ENCODE measurements at places on chromosomes 13 and 19.

DNA sequence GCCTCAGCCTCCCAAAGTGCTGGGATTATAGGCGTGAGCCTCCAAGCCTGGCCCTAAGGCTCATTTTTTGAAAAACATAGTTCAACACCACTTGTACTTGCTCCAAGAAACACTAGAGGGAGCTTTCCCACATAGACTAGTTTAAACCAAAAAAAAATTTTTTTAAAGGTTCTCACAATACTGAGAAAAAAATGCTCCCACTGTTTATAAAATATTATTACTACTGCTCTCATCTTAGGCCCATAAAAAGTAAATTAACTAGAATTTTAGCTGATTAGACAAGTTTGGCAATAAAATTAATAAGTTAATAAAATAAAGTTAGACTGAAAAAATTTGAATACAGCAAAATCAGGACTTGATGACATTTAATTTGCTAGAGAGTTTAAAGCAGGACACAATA lies 109.5 kb downstream of the TBC1D4 start:
- H3K36me3 ChIP-seq: no peaks in the 10 kb centered on the region
- H3K4me1 ChIP-seq: no peaks in the 10 kb centered on the region
- no peak overlapping the region for H3K4me3 ChIP-seq
- no peaks in the 10 kb centered on the region for H3K27me3 ChIP-seq
- peak overlapping the region; percentile 46 for H3K27ac ChIP-seq

GRCh38 chr19:23286477-23286876 lies 36.3 kb upstream of the ZNF724 start:
- H3K4me1 ChIP-seq: no peaks in the 10 kb centered on the region
- H3K27ac ChIP-seq: no peak overlapping the region
- DNase-seq: no peak
- no peaks in the 10 kb centered on the region for H3K36me3 ChIP-seq

GRCh38 chr13:37601648-37602440 lies 3.3 kb upstream of the POSTN start:
- no peak for DNase-seq
- H3K27ac ChIP-seq: peak overlapping the region; percentile 10
- no peaks in the 10 kb centered on the region for H3K36me3 ChIP-seq
- H3K4me1 ChIP-seq: no peaks in the 10 kb centered on the region

- H3K27ac ChIP-seq: no peak overlapping the region
- H3K4me1 ChIP-seq: no peaks in the 10 kb centered on the region
- no peaks in the 10 kb centered on the region for H3K36me3 ChIP-seq
- H3K4me3 ChIP-seq: peak overlapping the region; percentile 43
These were observed 62.2 kb upstream of the GTF3A start for GRCh38 chr13:27362064-27362751.

DNA sequence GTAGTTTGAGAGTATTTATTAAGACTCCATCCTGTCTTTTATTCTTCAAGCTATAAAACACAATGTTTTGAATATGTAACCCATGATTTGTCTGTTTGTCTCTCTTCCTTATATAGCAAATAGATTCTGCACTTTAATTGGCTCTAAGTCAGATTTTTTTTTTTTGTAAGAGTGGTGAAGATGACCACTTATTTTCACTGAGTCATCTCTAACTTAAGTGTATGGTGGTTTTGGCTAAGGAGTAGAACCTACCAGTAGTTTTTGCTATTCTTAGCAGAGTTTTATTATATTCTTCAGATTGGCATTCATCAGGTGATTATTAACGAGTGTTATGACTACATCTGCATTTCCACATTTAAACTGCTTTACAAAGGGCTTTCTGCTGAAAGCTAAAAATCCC lies 194.7 kb downstream of the LMO7 start:
- H3K27me3 ChIP-seq: no peaks in the 10 kb centered on the region
- DNase-seq: no peak
- no peaks in the 10 kb centered on the region for H3K36me3 ChIP-seq
- no peak overlapping the region for H3K27ac ChIP-seq

DNA sequence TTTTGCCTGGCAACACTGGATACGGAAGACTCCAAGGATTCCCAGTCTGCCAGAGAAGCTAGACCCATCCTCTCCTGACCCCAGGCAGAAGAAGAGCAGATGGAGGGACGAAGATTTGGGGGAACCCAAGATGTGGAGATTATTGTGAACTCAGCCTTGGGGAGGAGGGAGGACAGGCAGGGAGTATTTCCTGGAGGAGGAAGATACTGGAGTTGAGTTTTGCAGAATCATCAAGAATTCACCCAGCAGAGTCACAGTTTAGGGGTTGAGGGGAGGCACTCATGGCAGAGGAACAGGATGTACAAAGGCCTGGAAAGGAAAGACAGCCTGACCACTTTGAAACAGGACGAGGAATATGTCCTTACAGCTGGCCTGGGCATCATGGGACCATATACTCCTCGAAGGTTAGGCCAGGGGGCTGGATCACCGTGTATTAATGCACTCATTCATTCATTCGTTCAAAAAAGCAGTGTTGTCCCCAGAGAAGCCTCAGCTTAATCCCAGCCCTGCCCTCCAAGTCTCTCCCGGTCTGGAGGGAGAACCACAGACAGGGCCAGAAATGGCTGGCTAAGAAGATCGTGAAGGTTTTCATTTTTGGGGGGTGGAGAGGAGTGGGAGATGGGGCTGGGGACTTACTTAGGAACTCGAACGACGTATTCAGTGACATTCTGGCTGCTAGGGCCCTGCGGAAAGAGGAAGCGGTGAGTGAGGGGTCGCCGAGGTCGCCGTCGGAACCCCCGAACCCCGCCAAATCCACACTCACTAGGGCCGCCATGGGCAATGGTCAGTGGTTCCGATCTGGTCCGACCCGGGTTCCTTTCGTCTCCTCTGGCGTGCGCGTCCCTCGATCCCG lies 517 bp downstream of the GTF2F1 start:
- H3K27ac ChIP-seq: peak overlapping the region; percentile 97
- H3K27me3 ChIP-seq: no peaks in the 10 kb centered on the region
- no peak for DNase-seq

Data from breast epithelium (tissue), 4 donors.